ENCODE measurements at places on chromosomes 2 and 18.

GRCh38 chr2:158539176-158540005, 82.6 kb downstream of the PKP4 start:
- DNase-seq, result peak; percentile 85

- peak; percentile 39 for DNase-seq
Observed at GRCh38 chr18:21134895-21135294, 23.3 kb upstream of the ROCK1 start.

DNA sequence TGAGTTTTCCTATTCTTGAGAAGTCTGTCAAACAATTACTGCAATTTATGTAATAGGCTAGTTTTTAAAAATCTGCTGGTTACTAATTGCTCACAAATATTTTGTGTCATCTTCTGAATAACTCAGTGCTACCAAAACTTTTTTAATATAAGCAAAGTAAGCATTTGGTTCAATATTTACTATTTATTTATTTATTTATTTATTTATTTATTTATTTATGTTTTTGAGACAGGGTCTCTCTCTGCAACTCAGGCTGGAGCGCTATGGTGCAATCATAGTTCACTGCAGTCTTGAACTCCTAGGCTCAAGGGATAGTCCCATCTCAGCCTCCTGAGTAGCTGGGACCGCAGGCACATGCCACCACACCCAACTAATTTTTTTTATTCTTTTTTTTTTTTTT, 60.4 kb upstream of the CDH20 start:
- DNase-seq, result no peak

DNA sequence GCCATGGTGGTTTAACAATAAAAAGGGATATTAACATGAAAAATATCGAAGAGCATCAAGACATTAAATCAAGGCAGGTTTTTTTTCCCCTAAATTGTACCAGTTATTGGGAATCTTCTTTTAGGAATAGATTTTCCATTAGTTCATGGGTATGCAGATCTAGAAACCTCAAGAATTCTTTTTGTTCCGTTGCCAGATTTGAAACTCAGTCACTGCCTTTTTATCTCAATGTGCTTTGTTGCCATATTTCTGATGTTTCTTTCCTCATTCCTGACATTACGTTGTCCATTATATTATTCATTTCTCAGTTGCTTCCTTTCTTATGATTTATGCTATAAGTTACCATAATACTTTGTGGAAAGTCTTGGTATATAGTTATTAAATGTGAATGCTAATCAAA, 162.2 kb downstream of the CD226 start:
- DNase-seq, result no peak

DNA sequence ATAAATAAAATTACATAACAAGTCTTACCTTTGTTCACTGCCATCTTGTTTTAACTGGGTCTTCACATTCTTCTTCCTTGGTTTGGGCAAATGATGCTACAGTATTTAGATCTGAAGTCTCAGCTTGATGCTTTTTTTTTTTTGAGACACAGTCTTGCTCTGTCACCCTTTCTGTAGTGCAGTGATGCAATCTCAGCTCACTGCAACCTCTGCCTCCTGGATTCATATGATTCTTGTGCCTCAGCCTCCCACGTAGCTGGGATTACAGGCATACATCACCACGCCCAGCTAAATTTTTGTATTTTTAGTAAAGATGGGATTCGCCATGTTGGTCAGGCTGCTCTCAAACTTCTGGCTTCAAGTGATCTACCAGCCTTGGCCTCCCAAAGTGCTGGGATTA, 53.2 kb upstream of the MAT2A start:
- DNase-seq, result no peak

DNA sequence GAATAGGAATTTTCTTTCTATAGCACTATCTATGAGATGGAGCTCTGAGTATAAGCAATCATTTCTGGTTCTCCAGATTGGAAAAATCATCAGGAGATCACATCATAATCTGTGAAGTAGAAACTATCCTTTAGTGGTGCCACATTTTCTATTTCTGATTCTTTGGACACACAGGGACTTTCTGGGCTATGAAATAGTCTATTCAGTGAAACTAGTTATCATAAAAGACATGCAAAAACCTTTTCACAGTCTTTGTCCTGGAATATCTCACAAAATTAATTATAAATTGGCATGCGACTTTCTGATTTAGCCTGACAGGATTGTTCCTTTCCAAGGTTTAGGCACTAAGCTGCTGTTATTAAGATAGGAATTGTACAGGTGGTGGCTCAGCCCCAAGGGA, 428.6 kb downstream of the DLGAP1 start:
- no peak for DNase-seq

- DNase-seq, result peak; percentile 57
Observed at GRCh38 chr2:144452169-144452988, 67.5 kb downstream of the ZEB2 start.

DNA sequence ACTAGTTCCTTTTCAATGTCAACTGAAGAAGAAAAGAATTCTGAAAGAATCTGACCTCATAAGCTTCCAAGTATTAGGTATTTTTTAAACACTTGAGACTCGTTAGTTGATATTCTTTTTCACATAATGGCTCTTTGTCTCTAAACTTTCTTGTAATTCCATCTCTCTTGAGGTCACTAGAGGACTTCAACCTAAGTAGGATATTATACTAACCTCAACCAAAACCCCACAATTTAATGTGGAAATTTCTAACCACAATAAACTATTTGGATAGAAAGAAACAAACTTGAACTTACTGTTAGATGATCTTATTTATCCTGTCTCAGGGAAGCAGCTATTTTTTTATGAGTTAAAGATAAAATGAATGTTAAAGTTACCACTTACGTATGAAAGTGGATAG, 206.9 kb upstream of the FSIP2 start:
- no peak for DNase-seq

- no peak for DNase-seq
Observed at GRCh38 chr2:26483957-26484565, 6.1 kb upstream of the OTOF start.

All from COR-L47 (cell line).